ENCODE measurements at places on chromosomes 7 and 10.

DNA sequence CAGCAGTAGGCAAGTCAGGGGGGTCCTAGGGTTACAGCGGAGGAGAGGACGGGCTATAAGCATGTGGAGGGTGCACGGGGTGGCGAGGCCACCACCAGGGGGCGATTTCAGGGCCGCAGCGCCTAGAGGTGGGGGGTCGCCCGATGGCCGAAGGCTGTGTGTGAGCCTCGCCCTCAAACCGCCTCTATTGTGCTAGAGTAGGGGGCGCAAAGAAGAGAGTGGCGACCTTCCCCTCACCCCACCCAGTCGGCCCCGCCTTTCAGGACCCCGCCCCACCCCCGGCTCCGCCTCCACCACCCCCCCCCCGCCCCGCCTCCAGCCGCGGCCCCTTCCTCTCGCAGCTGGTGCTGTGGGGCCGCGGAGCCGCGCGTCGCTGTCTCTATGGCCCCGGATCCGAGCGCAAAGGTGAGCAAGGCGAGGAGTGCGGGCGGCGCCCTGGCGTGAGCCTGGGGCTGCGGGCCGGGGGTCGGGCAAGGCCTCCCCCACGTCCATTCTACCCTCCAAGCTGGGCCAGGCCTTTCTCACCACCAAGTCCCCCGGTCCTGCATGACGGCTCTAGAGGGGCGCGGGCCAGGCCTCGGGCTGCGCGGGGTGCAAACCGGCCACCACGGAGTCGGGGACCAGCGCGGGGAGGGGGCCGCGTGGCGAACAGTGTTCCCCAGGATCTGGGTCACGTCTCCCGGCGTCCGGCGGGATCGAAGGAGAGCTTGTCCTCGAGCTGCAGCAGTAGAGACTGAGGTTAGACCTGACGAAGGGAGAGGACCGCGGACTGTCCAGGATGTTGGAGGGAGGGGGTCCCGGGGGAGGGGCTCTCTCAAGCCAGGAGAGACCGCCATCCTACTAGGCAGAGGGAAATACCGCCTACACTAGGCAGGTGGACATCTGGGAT, at the start of gene SEMA4G:
Gene SEMA4G (plus strand): TSS at position 318 of the 889 bp plus-strand sequence. CDS start 3,409 bp downstream, outside the sequence.
- DNase-seq: peak; percentile 69

DNA sequence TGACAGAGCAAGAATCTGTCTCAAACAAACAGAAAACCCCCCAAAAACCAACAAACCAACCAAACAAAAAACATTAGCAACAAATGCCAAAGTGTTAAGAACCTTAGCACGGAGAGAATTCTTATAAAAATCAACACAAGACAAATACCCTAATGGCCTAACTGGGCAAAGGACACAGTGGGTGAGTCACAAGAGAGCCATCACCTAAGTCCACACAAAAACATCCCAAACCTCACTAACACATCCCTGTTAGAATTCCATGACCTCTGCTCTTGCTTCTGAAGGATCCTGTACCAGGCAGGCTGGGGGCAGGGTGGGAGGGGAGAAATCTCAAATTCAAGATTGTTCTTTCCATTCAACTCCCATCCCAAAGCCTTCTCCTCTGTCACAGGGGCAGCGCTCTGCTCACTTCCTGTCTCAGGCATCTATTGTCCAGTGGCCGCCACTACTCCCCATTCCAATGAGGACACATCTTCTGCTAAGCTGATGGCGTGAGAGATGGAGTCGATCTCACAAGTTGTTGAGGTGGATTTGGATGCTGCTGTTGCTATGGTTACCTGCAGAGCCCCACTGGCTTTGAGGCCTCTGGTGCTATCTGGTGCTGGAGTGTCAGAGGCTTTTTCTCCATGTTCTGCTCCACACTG, 9.2 kb downstream of the IL15RA start:
- DNase-seq: peak; percentile 11

DNA sequence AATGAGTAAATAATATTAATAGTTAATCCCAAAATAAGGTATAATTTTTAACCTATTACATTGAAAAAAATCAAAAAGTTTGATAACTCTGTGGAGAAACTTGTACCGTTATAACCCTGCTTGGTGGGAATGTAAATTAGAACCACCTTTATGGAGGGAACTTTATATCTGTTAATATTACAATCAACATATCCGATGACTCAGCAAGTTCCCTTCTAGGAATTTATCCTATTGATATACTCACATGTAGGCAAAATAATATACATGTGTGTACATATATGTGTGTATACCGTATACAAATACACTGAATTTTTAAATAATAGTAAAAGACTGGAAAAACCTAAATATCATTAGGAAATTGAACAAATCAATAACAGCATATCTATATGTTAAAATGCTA, 54.7 kb downstream of the PANK1 start:
- DNase-seq: no peak

DNA sequence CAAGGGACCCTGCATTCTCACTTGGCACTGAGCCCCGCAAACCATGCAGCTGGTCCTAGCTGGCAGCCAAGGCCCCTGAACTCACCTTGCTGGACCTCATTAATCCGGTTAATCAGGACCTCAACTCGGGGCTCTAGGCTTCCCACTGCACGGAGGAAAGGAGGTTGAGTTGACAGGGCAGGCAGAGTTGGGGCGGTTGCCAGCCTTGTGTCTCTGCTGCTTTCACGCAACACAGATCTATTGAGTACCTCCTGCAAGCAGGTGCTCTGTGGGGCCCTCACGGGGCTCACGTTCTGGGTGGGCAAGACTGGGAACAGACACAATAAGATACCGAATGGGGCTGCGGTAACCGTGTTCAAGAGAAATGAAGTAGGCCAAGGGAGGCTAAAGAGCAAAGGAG, 6.2 kb downstream of the SYCE1 start:
- DNase-seq: no peak

- no peak for DNase-seq
Observed at GRCh38 chr10:86344281-86344680, 22.3 kb downstream of the GRID1 start.

DNA sequence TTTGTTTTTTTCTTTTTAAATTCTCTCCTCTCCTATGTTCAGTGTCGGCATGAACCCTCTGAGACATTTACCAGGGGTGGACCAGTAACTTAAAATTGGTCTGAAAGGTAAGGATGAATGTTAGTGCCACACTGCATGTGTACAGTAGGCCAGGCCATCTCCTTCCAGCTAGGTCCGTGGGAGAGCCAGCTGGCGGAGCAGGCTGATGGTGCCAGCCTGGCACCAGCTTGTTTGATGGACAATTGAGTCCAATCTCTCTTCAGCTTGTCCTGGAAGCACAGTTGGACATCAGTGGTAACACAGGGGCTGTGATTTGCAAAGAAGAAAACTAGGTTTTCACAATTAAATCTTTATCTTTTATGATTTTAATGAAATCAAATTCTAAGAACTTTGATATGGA, 136.5 kb downstream of the CNNM2 start:
- DNase-seq: no peak

- DNase-seq: peak; percentile 89
Observed at GRCh38 chr7:44638611-44639557, 32.5 kb downstream of the OGDH start.

DNA sequence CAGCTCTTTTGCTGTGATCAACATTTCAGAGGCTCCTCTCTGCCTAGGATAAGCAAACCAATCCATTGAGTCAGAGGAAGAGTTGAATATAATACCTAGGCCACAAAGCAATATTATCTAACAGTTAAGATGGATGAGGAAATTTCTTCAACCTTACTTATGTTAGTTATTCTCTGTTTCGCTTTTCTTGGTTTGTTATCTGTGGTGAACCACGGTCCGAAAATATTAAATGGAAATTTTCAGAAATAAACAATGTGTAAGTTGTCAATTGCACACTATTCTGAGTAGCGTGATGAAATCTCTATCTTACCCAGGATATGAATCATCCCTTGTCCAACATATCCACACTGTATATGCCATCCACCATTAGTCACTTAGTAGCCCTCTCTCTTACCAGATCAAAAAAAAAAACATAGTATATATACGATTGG, 1.5 kb upstream of the HTR7 start:
- DNase-seq: no peak

GRCh38 chr10:59397961-59398360, 35.6 kb upstream of the FAM13C start:
- no peak for DNase-seq

- no peak for DNase-seq
Observed at GRCh38 chr10:2891073-2891769, 176.1 kb upstream of the PFKP start.

- no peak for DNase-seq
Observed at GRCh38 chr10:100009283-100009792, 409 bp downstream of the DNMBP start.

- DNase-seq: no peak
Observed at GRCh38 chr7:44387389-44387788, 62.0 kb upstream of the CAMK2B start.

- DNase-seq: no peak
Observed at GRCh38 chr7:94873239-94873638, 34.2 kb upstream of the PPP1R9A start.

DNA sequence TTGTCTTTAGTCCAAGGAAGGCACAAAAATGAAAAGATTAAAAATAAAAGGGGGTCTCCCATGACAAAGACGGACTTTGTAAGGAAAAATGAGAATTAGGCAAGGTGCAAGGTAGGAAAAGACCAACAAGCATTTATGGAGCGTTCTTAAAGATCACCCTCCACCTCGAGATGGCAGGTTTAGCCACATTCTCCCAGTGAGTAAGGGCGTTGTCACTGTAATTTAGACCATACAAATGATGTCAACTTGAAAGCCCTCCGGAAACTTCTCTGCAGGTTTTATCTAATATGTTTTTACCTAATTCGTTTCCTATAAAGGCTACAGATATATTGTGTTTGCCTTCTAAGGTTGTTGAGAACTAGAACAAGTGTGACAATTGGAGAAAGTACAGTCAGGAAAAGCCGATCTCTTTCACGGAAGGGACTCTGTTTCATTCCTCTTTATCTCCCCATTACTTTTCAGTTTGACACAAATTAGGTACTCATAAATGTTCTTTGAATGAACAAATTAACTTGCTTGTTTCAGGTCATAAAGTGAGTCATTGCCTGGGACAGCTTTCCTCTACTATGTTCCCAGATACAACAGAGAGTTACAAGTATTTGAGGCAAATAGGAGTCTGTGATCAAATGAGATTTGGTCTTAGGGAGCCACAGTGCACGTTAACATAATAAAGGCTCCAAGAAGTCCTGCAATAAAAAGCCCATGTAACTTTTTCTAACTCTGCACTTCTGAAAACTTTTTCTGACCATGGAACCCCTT, 102.6 kb upstream of the HABP2 start:
- no peak for DNase-seq

- no peak for DNase-seq
Observed at GRCh38 chr7:9863545-9863944, 1110.1 kb upstream of the PHF14 start.

DNA sequence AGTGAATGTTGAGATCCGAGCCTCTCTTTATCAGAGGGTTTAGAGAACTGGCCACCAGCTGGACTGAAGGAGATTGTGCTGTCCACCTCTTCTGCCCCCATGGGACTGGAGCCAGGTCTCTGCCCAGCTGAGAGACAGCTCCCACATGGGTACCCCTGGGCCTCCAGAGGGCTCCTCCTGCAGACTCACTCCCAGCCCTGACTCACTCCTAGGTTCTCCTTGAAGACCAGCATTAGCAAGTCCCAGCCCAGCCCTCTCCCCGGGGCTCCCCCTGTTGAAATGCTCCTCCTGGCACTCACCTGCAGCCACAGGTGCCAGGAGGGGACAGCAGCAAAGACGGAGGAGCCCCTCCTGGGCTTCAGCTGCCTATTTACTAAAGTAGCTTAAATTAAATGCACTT, 126.9 kb downstream of the CXCL12 start:
- no peak for DNase-seq

DNA sequence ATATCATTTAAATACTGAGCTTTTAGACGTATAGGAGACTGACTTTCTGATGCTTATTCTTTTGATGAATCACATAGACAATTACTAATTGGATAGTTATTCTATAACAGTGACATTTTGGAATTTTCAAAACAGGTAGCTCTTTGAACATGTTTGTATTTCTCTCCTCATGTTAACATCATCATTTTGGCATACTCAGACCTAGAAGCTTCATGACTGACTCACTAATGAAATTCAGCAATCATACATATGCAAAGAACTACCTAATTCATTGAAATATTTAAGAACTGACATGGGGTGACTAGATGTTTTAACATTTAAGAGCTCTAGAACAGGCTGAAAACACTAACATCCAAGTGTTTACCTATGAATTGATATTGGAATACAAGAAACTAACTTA, 192.3 kb downstream of the VTI1A start:
- no peak for DNase-seq

DNA sequence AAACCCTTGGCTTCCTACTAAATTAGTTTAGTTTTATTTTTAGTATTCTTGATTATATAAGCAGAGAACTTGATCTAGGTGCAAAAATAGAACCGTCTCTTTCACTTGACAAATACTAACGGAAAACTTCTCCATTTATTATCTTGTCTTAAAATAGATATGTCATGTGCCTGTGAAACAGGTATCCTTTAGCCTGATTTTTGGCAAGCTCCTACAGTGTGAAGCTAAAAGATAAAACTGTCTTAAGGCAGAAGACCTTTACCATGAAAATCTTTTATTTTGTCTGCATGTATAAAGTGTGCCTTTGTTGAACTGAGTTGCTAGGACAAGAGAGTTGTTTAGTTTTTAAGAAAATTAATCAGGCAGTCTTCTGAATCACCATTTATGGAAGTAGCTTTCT, 90.6 kb downstream of the CYP51A1 start:
- DNase-seq: no peak

DNA sequence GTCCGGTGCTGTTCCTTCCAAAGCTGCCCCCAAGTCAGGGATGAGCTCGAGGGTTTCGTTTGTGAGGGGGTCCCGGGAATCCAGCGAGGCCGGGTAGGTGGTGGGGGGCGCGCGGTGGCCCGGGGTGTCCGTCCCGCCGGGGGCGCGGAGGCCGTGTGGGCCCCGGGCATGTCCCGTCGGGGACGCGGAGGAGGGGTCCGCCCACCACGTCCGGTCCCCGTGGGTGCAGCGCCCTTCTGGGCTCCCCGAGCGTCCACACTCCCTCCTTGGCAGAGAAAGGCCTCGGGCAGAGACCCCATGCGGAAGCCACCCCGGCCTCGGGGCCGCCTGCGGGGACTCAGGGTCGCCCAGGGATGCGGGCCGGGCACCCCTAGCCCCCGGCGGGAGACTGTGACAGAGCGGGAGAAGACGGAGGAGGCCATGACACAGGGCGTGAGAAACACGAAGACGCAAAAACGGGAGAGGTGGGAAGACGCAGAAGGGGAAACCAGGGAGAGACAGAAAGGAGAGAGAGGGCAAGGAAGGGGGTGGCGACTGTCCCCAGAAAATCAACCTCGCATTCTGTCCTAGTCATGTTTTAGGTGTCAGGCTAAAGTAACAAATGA, 640 bp upstream of the ZNF425 start:
- DNase-seq: peak; percentile 87

DNA sequence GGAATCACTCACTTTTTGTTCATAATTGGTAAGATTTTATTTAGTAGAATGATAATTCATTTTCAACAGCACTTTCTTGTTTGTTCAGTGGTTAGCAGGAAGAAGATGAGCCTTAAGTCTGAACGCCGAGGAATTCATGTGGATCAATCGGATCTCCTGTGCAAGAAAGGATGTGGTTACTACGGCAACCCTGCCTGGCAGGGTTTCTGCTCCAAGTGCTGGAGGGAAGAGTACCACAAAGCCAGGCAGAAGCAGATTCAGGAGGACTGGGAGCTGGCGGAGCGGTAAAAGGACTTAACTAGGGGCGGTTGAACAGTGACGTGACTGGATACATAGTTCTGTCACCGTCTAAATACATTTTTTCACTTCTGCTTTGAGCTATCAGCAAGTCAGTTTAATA, 31.3 kb downstream of the RABGEF1 start:
- no peak for DNase-seq

Measured in activated T-cell treated with anti-CD3 and anti-CD28 coated beads, Interleukin-2, amount 50 U/mL, for 48 hours (primary cell).